ENCODE measurements at places on chromosomes 13 and 19.
A peak's percentile ranks its signal among the peaks of the same experiment; 100 is the strongest.

DNA sequence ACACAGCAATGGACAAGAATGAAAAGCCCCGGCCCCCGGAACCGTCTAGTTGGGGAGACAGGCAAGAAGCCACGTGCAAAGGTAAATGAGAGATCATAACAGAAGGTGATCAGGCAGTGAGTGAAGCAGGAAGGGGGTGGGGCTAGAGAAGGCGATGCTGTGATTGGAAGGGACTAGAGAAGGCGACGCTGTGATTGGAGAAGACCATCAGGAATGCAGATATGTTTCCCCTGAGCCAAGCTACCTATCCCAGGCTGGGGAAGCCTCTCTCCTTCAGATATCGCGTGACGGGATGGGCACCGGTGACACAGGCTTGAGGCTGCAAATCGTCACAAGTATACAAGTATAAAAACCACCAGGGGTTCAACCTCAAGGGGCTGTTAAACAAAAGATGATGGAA lies 21.8 kb downstream of the DCAF15 start:
- peak; percentile 51 for DNase-seq

- DNase-seq, result no peak
These were observed 80.2 kb downstream of the SHISA2 start for GRCh38 chr13:25971459-25972145.

DNA sequence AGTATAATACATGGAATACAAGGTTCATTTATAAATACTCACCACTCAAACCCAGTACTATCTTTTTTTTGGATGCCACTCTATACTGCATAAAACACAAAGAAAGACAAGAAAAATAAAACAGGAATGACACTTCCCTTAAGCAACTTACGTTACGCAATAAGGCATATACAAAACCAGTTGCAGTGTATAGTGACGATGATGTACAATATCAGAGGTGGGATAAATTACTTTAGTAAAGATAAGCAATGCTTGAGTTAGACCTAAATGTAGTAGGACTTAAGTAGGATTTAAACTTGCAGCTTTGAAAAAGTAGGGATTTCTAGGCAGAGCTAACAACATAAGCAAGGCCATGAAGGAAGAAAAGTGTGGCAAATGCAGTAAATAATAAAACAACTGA lies 374.9 kb downstream of the SPRY2 start:
- no peak for DNase-seq

DNA sequence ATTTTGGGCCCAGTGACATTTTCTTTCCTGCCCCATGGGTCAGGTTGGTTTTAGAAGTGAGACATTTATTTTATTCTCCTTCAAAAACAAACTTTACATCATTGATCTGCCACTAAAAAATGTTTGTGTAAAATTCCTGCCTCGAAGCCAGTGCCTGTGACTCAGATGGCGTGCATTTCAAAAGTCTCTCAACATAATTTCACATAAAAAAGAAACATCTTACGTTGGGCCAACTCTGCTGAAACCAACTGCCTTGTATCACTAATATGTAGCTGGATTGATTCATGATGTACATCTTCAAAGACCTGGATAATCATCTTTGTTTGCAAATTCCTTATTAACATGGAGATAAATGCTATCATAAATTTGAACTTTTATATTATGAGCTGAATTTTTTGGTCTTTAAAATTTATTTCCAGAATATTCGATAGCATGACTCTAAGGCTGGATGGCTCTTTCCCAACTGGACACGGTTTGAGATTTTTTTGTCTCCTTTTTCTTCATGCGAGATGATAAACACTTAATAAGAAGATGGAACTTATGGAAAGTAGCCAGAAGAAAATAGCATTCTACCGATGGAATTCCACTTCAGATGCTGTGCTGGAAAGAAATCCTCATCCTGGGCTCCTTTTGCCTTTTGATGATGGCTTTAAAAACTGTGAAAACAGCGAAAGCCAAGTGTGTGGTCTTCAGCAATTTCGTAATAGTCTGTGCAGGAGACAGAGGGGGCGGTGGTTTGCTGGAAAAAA lies 420.5 kb downstream of the FGF9 start:
- peak; percentile 65 for DNase-seq

GRCh38 chr19:38551450-38551813 lies 66.3 kb downstream of the MAP4K1 start:
- no peak for DNase-seq

GRCh38 chr19:55478364-55478763 lies 1.9 kb downstream of the ZNF628 start:
- no peak for DNase-seq

DNA sequence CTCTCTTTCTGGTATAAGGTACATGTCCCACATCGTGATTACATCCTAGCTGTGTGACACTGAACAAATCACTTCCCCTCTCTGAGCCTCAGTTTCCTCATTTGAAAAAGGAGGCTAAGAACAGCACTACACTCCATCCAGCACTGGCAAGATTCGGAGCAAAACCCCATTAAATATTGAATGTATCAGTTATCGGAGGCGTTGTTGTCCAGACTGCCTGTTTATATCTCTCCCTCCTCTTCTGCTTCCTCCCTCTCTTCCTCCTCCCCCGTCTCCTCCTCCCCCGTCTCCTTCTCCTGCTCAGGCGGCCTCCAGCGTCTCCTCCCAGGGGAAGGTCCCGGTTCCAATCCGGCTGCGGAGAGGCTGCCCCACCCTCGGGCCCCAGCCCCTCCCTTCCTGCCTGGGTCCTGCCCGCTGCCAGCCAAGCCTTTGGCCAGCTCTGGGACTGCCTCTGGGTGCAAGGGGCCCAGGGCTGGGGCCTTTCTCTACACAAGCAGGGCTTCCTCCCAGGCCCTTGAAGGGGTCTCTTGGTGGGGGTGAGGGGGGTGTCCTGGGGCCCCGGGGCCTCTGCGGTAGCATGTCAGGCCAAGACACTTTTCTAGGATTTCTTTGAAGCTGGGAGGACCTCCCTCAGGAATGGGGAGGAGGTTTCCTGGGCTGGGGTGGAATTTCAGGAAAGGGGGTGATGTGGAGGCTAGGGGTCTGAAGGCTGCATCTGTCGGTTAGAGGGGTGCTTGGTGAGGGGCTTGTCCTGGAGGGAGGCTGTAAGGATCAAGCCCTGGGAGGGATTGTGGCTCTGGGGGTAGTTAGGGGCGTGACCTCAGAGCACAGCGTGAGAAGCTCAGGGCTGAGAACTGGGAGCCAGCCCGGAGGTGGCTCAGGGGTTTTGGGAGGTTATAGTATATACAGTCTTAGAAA lies 1.9 kb downstream of the RRAS start:
- DNase-seq, result peak; percentile 59

Measured in tongue (tissue), 3 donors.